ENCODE measurements at places on chromosomes 7 and 10.

DNA sequence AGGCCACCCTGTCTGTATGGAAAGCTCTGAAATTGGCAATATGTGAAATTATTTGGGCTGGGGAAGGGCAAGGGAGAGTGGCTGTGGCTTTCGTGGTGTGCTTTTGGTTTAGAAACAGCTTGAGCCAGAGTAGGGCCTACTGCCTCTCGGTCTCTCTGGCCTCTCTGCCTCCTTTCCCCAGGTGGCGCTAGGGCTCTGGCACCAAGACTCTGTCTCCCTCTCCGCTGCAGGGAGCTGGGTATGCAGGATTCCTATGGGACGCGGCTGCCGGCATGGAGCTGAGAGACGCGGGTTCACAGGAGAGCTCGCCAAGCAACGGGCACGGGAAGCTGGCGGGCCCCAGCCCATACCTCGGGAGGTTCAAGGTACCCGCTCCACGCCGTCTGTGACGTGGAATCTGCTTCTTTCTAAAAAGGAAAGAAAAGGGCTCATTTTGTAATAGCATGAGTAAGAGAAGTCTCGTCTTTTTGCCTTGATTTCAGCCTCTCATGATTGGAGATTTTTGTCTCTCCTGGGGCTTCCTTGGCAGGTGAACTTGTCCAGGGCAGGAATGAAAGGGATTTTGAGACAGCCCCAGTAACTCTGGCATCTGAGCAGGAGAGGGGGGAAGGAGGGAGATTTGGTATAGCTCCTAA, 105.1 kb upstream of the ANLN start:
- DNase-seq = no peak

DNA sequence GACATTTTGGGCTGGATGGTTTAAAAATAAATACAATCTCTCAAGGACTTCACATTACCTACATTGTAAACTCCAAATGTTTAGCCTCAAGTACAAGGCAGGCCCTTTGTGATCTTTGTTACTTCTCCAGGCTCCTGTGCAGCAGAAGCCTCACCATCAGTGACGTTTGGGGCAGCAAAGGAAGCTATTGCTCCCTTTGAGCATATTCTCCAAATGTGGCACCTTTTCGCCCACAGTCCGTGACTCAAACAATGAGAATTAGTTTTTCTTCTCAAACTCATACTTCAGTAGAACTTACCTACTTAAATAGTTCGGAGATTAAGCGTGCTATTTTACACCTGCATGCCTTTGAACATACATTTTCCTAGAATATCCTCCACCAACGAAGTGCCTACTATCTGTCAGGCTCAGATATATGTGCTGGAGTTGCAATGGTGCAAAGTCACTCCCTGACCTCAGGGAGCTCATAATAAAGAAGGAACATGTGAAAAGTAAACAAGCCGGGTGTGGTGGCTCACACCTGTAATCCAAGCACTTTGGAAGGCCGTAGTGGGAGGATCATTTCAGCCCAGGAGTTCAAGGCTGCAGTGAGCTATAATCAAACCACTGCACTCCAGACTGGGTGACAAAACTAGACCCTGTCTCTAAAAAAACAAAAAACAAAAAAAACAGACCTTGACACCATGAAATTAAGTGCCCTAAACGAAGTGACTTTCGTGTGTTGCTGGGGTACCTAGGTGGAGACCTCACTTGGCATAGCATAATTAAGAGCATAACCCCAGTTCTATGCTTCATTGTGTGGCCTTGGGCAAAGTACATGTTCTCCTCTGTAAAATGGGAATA, 1.2 kb upstream of the ABCF2 start:
- no peak for DNase-seq

DNA sequence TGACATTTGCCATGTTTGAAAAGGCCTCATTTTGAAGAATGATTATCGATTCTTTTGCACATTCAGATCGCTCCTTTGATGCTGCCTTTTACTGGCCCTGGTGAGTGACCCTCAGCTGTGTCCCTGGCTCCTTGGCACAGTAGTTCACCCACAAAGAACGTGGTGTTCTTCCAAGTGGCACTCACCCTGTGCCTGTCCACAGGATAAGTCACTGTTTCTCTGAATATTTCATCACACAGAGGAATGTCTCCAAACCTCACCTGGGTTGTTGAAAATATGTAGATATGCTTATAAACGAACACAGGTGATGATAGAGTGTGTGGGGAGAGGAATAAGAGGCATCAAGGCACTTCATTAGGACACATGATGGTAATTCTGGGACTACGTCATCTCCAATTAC, 810.7 kb downstream of the CCSER2 start:
- no peak for DNase-seq

GRCh38 chr7:32048970-32049491, 21.2 kb downstream of the PDE1C start:
- DNase-seq = no peak

DNA sequence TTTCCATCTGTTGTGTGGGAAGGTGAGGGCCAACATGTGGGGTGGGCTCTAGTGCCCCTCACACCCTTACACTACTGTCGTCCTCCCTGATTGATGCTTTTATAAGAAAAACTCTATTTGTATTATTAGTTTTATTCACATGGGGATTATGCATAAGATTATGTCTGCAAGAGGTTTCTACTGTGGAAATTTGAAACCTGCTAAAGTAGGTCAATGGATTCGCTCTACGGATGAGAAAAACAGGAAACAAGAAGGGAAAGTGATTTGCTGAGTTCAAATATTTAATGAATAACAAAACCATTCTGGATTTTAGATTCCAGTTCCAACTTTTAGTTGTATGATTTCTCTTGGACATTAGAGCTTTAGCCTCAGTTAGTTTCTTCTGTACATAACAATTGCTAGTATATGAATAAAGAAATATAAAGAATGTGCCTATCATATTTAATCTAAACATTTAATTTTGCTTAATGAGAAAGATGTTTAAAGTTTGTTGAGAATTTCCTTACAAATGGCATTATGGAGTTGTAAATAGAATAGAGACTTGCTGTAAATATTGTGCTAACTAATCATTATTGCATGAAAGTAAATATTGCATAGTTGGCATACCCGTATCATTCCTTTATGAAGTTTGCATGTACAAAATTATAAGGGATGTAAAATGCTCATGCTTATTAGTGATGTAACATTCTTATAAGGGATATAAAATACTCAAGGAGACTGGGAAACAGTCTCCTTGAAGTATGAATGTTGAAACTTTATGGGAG, 193.8 kb downstream of the THSD7A start:
- no peak for DNase-seq

- no peak for DNase-seq
Observed at GRCh38 chr10:118501171-118501570, 94.3 kb downstream of the PRLHR start.

GRCh38 chr10:97713339-97713825, at the start of gene MARVELD1:
TSS of gene MARVELD1 (plus strand) at chr10:97713730. CDS start at chr10:97713877, 147 bp downstream.
- DNase-seq = no peak

GRCh38 chr10:99085358-99085757, 150.3 kb downstream of the HPSE2 start:
- no peak for DNase-seq

GRCh38 chr10:5504146-5505072, 5.0 kb upstream of the CALML5 start:
- DNase-seq = no peak

DNA sequence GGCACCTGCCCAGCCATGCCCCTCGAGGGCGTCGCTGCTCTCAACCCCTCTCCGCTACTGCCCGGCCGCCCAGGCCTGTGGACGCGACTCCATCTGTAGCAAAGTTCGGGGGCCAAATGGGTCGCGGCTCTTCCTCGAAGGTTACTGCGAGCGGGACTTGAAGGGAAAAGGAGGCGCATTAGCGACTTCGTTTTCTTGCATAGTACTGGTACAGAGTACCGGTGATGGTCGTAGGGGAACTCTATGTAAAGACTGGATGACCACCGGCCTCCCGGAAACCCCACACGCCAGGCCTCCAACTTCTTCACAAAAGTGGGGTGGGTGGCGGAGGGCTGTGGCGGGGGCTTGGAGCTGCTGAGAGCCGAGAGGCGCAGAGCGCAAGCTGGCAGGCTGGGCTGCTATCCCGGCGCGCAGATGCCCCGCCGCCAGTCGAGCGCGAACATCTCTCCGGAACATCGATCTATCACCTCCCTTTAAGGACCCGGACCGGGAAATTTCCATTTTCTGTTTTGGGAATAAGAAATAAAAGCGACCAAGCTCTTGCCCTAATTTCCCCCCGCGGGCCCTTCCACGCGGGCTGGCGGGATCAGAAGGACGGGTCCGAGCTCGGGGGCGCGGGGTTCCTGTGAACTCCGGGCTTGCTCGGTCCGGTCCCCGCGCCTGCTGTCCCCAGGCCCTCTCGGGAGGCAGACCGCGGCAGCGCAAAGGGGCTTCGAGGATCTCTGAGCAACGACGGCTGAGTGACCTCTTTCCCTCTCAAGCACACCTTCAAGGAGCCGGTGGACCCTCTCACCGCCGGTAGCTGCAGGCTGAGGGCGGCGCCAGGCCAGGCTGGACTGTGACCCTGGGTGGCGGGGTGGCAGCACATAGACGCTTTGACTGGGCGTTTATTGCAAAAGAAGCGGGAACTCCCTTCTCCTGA, 12.2 kb upstream of the FEZF1 start:
- no peak for DNase-seq

DNA sequence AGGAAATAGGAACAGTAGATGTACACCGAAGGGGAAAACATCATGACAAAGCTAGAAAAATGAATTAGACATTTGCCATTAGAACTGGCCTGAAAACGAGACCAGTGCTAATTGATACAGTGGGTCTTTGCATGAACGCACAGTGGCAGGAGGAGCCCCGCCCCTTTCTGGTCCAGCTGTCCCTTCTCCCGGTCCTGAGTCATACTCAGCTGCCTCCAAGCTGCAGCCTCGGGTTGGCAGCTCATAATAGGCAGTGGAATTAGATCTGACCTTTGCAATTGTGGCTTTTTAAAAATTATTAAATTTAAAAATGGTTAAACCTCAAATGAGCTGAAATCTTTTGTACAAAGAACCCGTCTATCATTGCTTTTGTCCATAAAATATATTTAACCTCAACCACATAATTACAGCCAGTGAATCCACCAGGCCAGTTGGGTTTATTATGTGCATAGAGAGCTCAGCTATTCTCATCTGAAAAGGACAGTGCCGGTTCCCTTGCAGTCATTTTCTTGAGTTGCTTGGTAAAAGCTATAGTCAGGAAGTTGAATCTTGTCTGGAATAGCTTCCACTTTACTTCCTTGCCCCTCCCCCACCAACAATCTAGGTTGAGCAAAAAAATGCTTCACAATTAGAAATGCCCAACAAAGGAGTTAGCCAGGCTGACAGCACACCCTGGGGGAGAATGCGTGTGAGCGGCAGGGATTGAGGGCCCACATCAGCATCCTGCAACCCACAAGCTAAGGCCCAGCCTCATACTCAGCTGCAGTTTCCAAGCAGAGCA, 147.1 kb downstream of the BUB3 start:
- no peak for DNase-seq

DNA sequence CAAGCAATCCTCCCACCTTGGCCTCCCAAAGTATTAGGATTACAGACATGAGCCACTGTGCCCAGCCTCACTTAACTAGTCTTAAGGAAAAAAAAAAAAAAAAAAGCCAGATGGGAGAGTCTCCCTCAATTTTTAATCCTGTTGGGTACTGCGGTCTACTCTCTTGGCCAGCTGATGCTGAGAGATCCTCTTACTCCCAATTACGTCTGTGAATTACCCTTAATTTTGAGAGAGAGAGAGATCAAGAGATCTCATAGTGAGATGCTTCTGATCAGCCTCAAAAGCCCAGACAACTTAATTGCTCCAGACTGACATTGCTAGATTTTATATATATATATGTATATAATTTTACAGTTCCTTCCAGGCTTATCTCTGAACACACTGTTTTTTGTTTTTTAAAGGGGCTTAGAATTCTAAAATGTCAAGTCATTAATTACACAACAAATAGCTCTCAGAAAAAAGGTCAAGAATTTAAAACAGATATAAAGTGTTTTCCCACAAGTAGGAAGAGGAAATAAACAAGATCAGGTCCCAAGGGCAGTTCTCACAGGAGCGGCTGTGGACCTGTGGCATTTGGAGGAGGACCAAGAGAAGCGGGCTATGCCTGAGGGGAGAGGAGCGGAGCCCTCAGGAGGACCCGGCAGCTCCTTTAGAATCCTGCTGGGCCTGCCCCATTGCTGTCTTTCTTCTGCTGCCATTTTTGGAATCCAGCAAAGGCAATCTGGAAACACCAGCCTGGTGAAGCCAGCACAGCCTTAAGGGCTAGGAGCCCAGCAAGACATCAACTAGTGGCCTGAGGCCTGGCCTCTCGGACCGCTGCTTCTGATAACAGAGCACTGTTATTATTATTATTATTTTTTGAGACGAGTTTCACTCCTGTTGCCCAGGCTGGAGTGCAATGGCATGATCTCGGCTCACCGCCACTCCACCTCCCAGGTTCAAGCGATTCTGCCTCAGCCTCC, 30.1 kb downstream of the DENND2A start:
- no peak for DNase-seq

DNA sequence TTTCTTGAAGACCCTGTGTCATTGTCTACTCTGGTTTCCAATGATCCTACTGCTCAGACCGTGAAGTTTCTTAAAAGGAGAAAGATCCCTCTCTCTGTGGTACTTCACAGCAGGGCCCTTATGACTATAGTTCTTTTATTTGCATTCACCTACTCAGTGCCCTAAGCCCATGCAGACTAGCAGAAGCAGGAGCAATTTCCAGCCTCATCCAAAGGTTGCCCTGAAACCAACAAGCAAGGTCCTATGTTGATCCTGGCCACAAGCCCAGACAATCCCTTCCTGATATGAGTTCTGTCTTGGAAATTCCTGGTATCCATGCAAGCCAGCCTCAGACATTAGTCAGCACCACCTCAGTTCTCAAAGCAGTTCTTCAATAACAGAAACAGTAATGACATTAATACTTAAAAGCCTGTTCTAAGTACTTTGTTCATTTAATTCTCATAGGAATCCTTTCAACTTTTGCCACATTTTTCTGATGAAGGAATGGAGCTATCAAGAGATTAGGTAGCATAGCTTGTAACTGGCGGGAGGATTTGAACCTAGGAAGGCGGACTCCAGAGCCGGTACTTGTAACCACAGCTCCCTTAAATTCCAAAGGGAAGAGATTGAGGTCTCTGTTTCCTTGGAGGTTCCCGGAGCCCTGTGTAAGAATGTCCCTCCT, 58.1 kb upstream of the ST8SIA6 start:
- no peak for DNase-seq
